ENCODE measurements at places on chromosomes 1 and 21. TPM values are rescaled to one million over a fixed set of nuclear protein-coding genes. Genes with fewer than 3 reads are reported as not detected.

- DNase-seq = no peak
These were observed 42.6 kb upstream of the RALGPS2 start for GRCh38 chr1:178682429-178682828.

DPT gene
- not detected for total RNA-seq

B3GALNT2 gene
- total RNA-seq = 32.0 TPM

- peak; percentile 67 for DNase-seq
These were observed 13.5 kb upstream of the ATP2B4 start for GRCh38 chr1:203612932-203613682.

DNA sequence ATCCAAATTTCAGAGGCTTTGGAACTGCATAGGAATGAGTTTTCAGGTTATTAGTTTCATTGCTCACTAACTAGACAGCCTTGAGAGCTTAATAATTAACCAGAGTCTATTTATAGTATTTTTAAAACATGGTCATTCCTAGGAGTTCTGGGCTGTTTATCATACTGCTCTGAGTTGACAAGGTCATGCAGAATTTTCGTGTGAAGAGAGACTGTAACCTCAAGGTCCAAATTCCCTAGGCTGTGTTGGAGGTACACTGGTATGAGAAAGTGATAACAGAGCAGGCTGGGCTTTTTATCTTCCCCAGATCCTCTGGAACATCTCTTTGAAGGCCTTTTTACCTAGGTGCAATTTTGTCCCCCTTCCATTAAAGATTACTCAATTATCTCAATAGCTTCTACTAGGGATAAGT, 736.3 kb downstream of the LTN1 start:
- DNase-seq = no peak

- DNase-seq = no peak
These were observed 10.2 kb upstream of the ALDH4A1 start for GRCh38 chr1:18912550-18912949.

RHBDL2 gene
- total RNA-seq = 3.3 TPM

GRCh38 chr1:21574466-21575151, 65.4 kb downstream of the ALPL start:
- DNase-seq = peak; percentile 21

DNA sequence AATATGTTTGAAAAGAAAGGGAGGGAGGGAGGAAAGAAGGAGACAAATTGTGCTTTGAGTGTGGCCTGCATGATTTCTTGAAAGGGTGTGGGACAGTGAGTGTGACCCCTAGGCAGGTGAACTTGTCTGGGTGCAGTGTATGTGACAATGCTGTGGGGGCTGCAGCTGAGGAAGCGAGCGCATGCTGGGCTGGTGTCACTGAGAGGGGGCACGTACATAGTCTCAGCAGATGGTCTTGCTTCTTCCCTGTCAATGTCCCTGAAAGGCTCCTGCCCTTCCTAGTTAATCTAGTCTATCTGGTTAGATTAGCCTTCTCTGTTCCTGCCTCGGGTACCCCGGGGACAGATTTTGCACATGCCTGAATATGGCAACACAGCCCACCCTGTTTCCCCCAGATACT, 9.8 kb downstream of the FAAH start:
- DNase-seq = no peak

- no peak for DNase-seq
These were observed 34.7 kb upstream of the PDE9A start for GRCh38 chr21:42618707-42619102.

- DNase-seq = no peak
These were observed 3.3 kb upstream of the NT5C1A start for GRCh38 chr1:39675220-39675619.

DNA sequence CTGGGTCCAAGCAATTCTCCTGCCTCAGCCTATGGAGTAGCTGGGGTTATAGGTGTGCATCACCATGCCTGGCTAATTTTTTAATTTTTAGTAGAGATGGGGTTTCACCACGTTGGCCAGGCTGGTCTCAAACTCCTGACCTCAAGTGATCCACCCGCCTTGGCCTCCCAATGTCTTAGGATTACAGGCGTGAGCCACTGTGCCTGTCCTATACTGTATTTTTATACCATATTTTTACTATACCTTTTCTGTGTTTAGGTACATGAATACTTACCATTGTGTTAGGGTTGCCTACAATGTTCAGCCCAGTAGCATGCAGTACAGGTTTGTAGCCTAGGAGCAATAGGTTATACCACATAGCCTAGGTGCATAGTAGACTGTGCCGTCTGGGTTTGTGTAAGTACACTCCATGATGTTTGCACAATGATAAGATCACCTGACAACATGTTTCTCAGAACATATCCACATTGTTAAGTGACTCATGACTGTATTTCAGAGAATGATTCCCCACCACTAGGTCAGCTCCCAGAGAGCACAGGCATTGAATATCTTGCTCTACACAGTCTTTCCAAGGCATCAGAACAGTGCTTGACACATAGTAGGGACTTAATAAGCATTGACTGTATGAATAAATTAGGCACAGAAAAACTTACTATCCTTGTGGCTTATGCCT, 6.0 kb upstream of the CITED4 start:
- peak; percentile 60 for DNase-seq

All from A172 (cell line).